ENCODE measurements at places on chromosomes 5 and 9. TPM values are rescaled to one million over a fixed set of nuclear protein-coding genes. Genes with fewer than 3 reads are reported as not detected.

- no peak overlapping the region for H3K4me3 ChIP-seq
- H3K4me1 ChIP-seq: peaks cover 5% of the 10 kb centered on the region
- no peak for DNase-seq
Measured at GRCh38 chr9:125337236-125337635, 75.6 kb downstream of the GAPVD1 start.

- no peak for DNase-seq
- peaks cover 13% of the 10 kb centered on the region for H3K27me3 ChIP-seq
- no peaks in the 10 kb centered on the region for H3K4me1 ChIP-seq
- no peaks in the 10 kb centered on the region for H3K36me3 ChIP-seq
- no peak overlapping the region for H3K4me3 ChIP-seq
Measured at GRCh38 chr5:152462021-152462721, 57.1 kb upstream of the NMUR2 start.

GRCh38 chr5:170310256-170310926 lies 12.8 kb upstream of the LCP2 start:
- peaks cover 2% of the 10 kb centered on the region for H3K36me3 ChIP-seq
- DNase-seq: no peak
- no peaks in the 10 kb centered on the region for H3K27me3 ChIP-seq
- H3K27ac ChIP-seq: peak overlapping the region; percentile 62
- H3K4me1 ChIP-seq: peaks cover 78% of the 10 kb centered on the region
- H3K4me3 ChIP-seq: peak overlapping the region; percentile 35

DNA sequence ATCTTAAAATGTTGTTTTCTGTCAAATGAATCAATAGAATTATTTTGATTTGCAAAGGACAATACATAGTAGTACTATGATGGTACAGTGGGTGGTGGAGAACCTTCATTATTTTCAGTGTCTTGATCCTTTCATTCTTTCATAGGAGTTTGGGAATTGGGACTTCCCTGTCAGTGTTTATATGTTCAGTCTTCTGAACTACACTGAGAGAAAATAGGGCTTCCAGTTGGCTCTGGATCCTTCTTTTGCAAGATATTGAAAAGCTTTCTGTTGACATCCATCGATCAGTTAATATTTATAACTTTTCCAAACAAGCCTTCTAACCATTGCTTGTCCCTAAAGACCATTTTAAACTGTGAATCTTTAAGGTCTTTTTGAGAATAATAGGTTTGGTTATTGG lies 94.7 kb downstream of the XRCC4 start:
- H3K4me1 ChIP-seq: peaks cover 2% of the 10 kb centered on the region
- no peaks in the 10 kb centered on the region for H3K27me3 ChIP-seq
- no peak for DNase-seq

The FBXW2 gene
- 64.4 TPM for total RNA-seq

DNA sequence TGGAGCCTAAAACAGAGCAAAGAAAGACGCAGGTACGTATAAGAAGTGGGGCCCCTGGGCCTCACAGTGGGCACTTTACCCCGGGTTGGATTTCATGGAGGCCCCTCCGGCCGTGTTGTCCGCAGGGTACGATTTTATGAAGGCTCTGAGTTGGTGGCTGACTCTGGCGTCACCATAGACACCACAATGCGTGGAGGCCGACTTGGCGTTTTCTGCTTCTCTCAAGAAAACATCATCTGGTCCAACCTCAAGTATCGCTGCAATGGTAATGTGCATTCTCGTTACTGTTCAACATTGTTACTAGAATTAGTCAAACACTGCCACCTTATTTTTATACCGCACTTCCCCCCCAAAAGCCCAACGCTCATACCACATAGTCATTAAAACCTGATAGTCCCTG lies 47.1 kb downstream of the THBS4 start:
- peaks cover 12% of the 10 kb centered on the region for H3K4me1 ChIP-seq
- H3K27ac ChIP-seq: no peak overlapping the region
- no peaks in the 10 kb centered on the region for H3K27me3 ChIP-seq
- H3K4me3 ChIP-seq: no peak overlapping the region
- H3K36me3 ChIP-seq: no peaks in the 10 kb centered on the region

DNA sequence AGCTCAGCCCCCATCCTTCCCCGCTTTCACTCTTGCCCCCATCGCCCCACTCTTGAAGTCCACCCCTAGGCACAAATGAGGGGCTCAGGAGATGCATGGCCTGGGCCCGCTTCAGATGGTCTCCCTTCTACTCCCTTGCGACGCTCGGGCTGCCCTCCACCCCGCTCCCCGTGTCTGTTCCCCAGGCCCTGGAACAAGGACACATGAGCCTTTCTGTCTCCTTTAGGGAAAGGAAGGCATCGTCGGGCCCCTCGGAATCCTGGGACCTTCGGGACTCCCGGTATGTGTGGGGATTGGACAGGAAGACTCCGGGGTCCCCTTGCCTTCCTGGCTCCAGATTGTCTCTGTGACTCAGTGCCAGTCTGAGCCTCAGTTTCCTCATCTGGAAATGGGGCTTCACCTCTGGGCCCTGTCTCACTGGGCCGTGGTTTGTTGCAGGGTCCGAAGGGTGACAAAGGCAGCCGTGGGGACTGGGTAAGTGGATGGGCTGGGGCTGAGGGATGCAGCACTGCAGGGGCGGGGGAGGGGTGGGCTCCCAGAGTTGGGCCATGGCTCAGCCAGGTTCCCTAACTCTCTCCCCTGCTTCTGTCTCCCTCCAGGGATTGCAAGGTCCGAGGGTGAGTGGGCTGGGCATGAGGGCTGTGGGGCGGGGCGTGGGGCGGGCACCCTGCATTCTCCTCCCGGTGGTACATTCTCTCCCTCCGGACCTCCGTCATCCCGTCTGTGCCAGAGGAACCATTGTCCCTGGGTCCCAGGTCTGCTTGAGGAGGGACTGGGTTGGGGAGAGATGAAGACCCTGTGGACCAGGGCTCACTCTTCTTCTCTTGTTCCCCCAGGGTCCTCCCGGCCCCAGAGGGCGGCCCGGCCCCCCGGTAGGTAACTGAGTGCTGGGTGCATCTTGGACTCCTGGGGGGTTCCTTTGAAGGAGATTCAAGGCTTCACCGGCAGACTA lies 21.8 kb upstream of the ORM1 start:
- no peak overlapping the region for H3K4me3 ChIP-seq
- H3K27ac ChIP-seq: no peak overlapping the region
- peaks cover 4% of the 10 kb centered on the region for H3K4me1 ChIP-seq
- DNase-seq: no peak
- no peaks in the 10 kb centered on the region for H3K36me3 ChIP-seq

DNA sequence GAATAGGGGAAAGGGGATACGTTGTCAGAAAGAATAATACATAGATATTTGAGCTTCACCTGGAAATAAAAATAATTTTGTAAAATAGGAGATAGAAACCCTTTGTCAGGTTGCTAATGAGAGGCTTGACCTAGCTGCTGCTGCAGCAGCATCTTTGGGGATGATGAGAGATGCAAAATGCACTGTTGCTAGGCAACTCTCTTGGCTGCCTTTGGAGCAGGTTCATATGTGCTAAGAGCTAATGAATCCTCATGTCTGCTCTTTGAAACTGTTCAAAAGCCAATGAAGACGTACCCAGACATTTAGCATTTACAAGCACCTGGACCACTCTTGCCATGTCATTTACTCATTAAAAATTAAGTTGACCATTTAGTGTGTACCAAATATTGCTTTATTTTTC lies 121.7 kb downstream of the FOCAD start:
- no peaks in the 10 kb centered on the region for H3K27me3 ChIP-seq
- H3K27ac ChIP-seq: no peak overlapping the region
- no peak for DNase-seq
- H3K4me3 ChIP-seq: no peak overlapping the region

- DNase-seq: no peak
- H3K4me1 ChIP-seq: peaks cover 27% of the 10 kb centered on the region
- no peaks in the 10 kb centered on the region for H3K36me3 ChIP-seq
- no peaks in the 10 kb centered on the region for H3K27me3 ChIP-seq
Measured at GRCh38 chr5:35762368-35762767, 94.3 kb upstream of the IL7R start.

- peak overlapping the region; percentile 34 for H3K4me3 ChIP-seq
- DNase-seq: peak; percentile 95
- peaks cover 41% of the 10 kb centered on the region for H3K4me1 ChIP-seq
- no peaks in the 10 kb centered on the region for H3K27me3 ChIP-seq
Measured at GRCh38 chr5:131417240-131417869, 153.5 kb downstream of the CDC42SE2 start.

The IZUMO3 gene
- total RNA-seq: not detected

- no peaks in the 10 kb centered on the region for H3K36me3 ChIP-seq
- H3K4me1 ChIP-seq: no peaks in the 10 kb centered on the region
- DNase-seq: no peak
- peaks cover 10% of the 10 kb centered on the region for H3K27me3 ChIP-seq
- no peak overlapping the region for H3K4me3 ChIP-seq
Measured at GRCh38 chr5:32193591-32193990, 19.5 kb upstream of the GOLPH3 start.

DNA sequence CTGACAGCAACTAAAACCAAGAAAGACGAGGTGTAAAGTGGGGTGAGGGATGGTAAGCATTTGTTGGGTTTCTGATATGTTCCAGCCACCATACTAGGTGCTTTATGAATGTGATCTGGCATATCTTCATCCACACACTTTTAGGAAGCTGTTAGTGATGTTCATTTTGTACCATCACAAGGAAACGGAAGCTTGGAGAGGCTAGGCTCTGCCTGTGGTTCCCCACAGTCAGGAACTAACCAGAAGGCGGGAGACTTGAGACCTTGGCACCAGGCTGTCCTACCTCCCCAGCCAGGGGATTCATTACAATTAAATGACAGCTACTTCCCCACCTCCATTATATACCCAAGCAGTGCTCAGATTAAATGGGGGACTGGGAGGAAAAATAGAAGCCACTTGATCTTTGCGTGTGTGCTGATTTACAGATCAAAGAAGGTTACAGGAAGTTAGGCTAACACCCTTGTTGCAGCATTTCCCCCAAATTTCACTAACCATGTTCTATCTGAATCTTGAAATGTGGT lies 43.0 kb downstream of the SFXN1 start:
- peaks cover 78% of the 10 kb centered on the region for H3K4me1 ChIP-seq
- peaks cover 76% of the 10 kb centered on the region for H3K36me3 ChIP-seq
- DNase-seq: peak; percentile 73
- H3K27ac ChIP-seq: peak overlapping the region; percentile 99
- no peaks in the 10 kb centered on the region for H3K27me3 ChIP-seq

- H3K27ac ChIP-seq: no peak overlapping the region
- no peak for DNase-seq
- peaks cover 9% of the 10 kb centered on the region for H3K36me3 ChIP-seq
- H3K4me1 ChIP-seq: no peaks in the 10 kb centered on the region
- H3K4me3 ChIP-seq: no peak overlapping the region
Measured at GRCh38 chr5:103021314-103021713, 98.6 kb downstream of the GIN1 start.

GRCh38 chr5:647311-647710 lies 35.2 kb downstream of the CEP72 start:
- no peaks in the 10 kb centered on the region for H3K4me1 ChIP-seq
- H3K27me3 ChIP-seq: no peaks in the 10 kb centered on the region
- no peak for DNase-seq
- H3K36me3 ChIP-seq: peaks cover 22% of the 10 kb centered on the region

The CCNJL gene
- not detected for total RNA-seq

DNA sequence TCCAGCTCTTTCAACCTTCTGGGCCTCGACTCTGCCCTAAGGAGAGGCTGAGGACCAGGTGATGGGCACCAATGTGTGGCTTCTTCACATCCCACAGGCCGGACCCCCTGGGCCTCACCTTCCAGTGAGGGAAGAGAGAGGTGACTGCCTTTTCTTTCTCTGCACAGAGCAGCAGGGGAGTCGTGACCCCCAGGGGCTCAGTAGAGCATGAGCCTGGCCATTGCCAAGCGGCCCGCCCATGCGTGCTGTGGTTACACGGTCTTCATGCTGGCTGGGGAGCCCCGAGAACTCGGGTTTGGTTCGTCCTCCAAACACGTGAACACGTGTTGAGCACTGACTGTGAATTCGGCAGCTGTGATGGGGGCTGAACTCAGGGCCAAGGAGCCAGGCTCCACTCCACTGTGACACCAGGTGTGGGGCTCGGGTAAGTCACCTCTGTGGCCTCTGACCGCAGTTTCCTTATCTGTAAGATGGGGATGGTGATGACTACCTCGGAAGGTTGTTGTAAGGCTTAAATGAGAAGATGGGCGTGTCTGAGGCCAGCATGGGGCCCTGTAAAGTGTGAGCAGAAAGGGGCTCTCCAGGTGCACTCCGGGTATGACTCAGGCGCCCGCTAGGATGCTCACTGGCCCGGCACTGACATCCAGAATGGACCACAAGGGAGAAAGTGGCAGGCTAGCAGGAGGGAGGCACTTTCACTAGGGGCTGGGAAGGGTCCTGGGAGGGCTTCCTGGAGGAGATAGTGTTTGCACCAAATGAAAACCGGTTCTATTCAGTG lies 13.4 kb upstream of the GRHPR start:
- peak; percentile 73 for DNase-seq
- no peak overlapping the region for H3K4me3 ChIP-seq
- peaks cover 16% of the 10 kb centered on the region for H3K4me1 ChIP-seq

DNA sequence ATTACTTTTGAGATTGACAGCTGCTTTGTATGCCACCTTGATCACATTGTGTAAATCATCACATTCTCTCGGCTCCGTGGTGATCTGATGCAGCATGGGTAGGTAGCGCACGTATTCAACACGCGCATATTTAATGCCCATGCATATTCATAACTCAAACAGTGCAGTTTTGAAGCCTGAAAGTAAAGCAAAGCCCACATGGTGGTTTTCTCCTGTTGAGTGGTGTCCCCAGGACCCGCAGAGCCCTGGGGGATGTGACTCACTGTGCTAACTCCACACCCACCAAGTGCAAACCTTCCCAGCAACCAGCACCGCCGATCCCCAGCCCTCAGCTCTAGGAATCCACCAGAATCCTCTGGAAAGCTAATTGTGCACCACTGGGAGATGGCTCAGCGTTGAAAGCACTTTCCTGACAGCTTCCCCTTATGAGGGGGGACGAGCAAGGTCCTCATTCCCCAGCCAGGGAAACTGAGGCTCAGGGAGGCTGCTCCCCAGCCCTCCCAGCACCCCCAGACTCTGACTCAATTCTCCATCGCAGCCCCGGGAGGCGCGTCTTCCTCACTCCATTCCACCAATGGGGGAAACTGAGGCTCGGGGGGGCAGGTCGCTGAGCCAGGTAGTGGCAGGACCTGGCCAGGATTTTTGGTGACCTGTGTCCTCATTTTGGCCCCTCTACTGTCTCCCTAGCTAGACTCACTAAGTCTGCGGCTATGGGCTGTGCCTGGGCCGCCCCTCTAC lies 46.4 kb downstream of the SARDH start:
- H3K27me3 ChIP-seq: no peaks in the 10 kb centered on the region
- no peak overlapping the region for H3K27ac ChIP-seq
- H3K4me1 ChIP-seq: peaks cover 11% of the 10 kb centered on the region

GRCh38 chr9:117035546-117035945 lies 348.4 kb downstream of the TRIM32 start:
- no peak for DNase-seq
- H3K36me3 ChIP-seq: no peaks in the 10 kb centered on the region
- H3K4me3 ChIP-seq: no peak overlapping the region
- no peak overlapping the region for H3K27ac ChIP-seq
- peaks cover 2% of the 10 kb centered on the region for H3K27me3 ChIP-seq
- no peaks in the 10 kb centered on the region for H3K4me1 ChIP-seq

The PCDHA10 gene
- total RNA-seq: not detected

The GABRA6 gene
- total RNA-seq: not detected

Data from activated naive CD4-positive, alpha-beta T cell treated with anti-CD3 and anti-CD28 coated beads for 36 hours (primary cell).